ENCODE measurements at places on chromosomes 12 and 14.

DNA sequence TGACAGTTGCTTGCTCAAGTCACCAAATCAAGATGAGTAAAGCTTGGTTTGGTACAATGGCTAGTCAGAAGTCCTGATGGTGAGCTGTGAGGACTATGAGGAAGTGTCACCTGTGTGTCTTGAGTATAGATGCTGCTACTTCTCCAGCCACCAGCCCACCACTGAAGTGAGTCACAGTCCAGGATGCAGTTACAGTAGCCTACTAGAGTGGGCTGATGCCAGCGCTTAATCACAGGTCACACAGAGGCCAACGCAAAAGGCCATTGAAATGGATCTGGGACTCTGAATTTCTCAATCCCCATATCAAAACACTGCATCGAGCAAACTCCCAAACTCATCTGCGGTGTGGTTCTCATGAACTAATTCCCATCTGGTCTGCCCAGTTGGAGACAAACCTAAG is 223.1 kb downstream of the ANO6 start:
- no peak for DNase-seq

GRCh38 chr12:52769354-52769753 is 7.8 kb downstream of the KRT76 start:
- DNase-seq: no peak

DNA sequence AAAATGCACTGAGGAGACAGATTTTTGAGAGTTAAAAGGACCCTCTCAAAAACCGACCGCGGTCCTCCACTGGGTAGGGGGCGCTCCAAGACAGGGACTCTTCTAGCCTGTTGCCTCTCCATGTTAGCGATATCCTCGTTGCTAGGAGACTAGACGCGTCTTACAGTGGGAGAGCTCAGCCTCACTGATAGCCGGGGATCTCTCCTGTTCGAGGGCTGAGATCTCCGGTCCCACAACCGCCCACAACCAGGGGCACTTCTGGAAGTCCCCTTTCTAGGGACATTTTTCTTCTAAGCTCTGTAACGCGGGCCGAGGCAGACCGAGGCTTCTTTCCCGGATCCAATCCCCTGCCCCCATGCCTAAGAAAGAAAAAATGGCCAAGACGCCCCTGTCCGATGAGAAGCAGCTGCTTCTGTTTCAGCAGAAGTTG is 21.3 kb downstream of the FKBP11 start:
- DNase-seq: peak; percentile 69

GRCh38 chr14:65476273-65476941 is 63.9 kb downstream of the FUT8 start:
- no peak for DNase-seq

- DNase-seq: peak; percentile 43
Measured at GRCh38 chr12:2999265-2999841, 40.2 kb downstream of the TEAD4 start.

DNA sequence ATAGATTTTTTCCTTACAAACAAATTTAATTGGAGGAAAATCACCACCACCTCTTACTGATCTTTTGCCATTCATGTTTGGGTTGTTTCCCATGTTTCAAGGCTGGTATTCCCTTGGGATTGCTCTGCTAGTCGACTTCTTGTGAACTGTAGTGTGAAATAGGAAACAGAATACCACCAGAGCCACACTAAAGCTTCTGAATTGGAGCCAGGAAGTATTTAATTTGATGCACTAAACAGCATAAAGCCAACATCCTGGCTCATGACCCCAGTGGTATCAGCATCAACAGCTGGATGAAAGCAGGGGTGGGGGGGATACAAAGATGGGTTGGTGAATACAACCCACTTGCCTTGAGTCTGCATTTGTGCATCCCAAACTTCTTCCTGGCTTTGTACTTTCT is 127.5 kb downstream of the TBC1D30 start:
- DNase-seq: no peak

GRCh38 chr12:39930101-39930500 is 175.8 kb downstream of the SLC2A13 start:
- DNase-seq: no peak

DNA sequence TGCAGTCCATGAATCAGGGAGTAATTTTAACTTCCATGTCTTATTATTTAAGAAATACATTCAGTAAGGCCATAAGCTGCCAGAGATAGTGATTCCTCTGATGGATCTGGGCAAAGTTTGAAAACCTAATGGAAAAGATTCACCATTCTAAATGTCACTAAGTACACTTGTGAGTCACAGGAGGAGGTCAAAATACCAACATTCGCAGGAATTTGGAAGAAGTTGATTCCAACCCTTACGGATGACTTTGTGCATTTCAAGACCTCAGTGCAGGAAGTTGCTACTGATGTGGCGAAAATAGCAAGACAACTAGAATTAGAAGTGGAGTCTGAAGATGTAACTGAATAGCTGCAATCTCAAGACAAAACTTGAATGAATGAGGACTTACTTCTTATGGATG is 69.8 kb downstream of the OSBPL8 start:
- DNase-seq: no peak

GRCh38 chr12:118685983-118686607 is 295.2 kb upstream of the SRRM4 start:
- DNase-seq: no peak

Measured in G401 (cell line).